ENCODE measurements at places on chromosomes 11 and 22. TPM values are rescaled to one million over a fixed set of nuclear protein-coding genes. Genes with fewer than 3 reads are reported as not detected.

The MMP11 gene
- total RNA-seq, result 0.17 TPM

The OR52A1 gene
- not detected for total RNA-seq

The NAALAD2 gene
- not detected for total RNA-seq

The DBX1 gene
- not detected for total RNA-seq

The TMPRSS6 gene
- not detected for total RNA-seq

The PNPLA5 gene
- 0.07 TPM for total RNA-seq

The IFITM10 gene
- total RNA-seq, result 1.0 TPM

The NEU3 gene
- 4.0 TPM for total RNA-seq

The EI24 gene
- total RNA-seq, result 118 TPM

The MGAT3 gene
- total RNA-seq, result 0.38 TPM

The KIAA1671 gene
- 9.7 TPM for total RNA-seq

The MMP27 gene
- not detected for total RNA-seq

The PANX3 gene
- not detected for total RNA-seq

The HEPN1 gene
- not detected for total RNA-seq

The TBCEL gene
- 5.6 TPM for total RNA-seq

The SOX6 gene
- total RNA-seq, result not detected

The ROBO4 gene
- not detected for total RNA-seq

The OR8G5 gene
- not detected for total RNA-seq

The GNG3 gene
- total RNA-seq, result not detected

The UBE4A gene
- total RNA-seq, result 6.8 TPM

The KCNQ1OT1 gene
- total RNA-seq, result 0.06 TPM

The SLC17A6 gene
- total RNA-seq, result not detected

The NAALADL1 gene
- not detected for total RNA-seq

The TSPAN32 gene
- total RNA-seq, result not detected

The GLYAT gene
- not detected for total RNA-seq

The ENTHD1 gene
- not detected for total RNA-seq

The OR10A2 gene
- total RNA-seq, result not detected

The SLC22A8 gene
- not detected for total RNA-seq

The CSF2RB gene
- total RNA-seq, result not detected

The C11orf91 gene
- 1.3 TPM for total RNA-seq

The FAM180B gene
- total RNA-seq, result not detected

The OR8D4 gene
- not detected for total RNA-seq

The SLC29A2 gene
- 4.9 TPM for total RNA-seq

The MIAT gene
- 0.34 TPM for total RNA-seq

The MS4A2 gene
- total RNA-seq, result not detected

The MAPK8IP1 gene
- total RNA-seq, result 5.7 TPM

The CRYAB gene
- total RNA-seq, result 7.1 TPM

The KRTAP5-9 gene
- total RNA-seq, result not detected

The NXPE1 gene
- not detected for total RNA-seq

The ARHGEF17 gene
- 8.5 TPM for total RNA-seq
